Suprapubic skin (tissue), 4 donors: ENCODE measurements at places on chromosomes 1 and 21.

DNA sequence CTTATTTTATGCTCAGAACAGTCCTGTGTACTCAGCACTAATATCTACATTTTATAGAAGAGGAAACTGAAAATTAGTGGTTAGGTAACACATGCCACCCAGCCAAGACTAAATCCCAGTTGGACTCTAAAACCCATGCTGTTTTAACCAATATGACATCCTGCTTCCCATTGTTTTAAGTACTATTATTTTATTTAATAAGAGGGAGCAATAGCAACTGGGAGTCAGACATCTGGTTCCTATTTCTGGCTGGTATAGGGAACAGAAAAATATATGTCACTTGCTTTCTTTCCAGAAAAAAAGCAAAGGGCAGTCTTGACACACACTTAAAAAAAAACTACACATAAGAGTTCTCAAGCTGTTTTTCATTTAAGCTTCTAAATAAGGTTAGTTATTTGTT, 11.9 kb downstream of the KLHL12 start:
- no peak for DNase-seq
- no peaks in the 10 kb centered on the region for H3K4me1 ChIP-seq
- H3K27me3 ChIP-seq = no peaks in the 10 kb centered on the region
- no peak overlapping the region for H3K4me3 ChIP-seq

- no peak for DNase-seq
- H3K36me3 ChIP-seq = peaks cover 7% of the 10 kb centered on the region
- H3K4me1 ChIP-seq = peaks cover 52% of the 10 kb centered on the region
- no peak overlapping the region for H3K4me3 ChIP-seq
Measured at GRCh38 chr1:23101887-23102286, 66.8 kb downstream of the LUZP1 start.

GRCh38 chr1:150560576-150561253, 11.5 kb downstream of the ADAMTSL4 start:
- H3K36me3 ChIP-seq = peaks cover 19% of the 10 kb centered on the region
- peak overlapping the region; percentile 57 for H3K4me3 ChIP-seq
- H3K4me1 ChIP-seq = peaks cover 70% of the 10 kb centered on the region
- H3K27ac ChIP-seq = peak overlapping the region; percentile 100

DNA sequence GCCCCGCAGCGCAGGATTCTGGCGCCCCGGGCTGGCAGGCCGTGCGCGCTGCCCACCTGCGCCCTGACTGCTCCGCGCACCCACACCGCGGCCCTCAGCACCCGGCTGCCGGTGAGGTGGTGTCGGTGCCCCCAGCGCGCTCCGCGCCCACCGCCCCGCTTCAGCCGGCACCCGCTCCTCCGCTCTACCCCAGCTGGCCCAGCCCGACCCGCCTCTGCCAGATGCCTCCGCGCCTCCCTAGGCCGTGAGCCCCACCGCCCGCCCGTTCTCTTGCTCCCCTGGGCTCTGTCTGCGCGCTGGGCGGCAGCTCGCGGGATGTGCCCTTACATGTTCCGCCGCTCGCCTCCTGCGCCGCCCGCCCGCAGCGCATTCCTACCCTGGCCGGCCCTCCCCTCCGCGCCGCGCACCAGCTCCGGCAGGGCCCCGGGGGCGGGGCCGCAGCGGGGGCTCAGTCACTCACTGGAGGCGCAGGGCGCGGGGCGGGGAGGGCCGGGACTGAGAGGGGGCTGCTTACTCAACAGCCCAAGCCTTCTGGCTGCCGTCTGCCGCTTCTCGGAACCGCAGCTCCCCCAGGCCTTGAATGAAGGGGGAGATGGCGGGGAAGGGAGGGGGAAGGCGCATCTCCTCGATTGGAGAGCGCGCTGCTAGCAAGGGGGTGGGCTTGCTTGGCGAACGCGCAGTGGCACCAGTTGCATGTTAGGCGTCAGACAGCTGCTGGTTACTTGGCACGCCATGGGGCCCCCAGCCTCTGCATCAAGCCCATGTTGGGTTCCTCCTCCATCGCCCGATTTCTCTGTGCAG, at the start of gene PHLDA3:
Gene PHLDA3 (minus strand): TSS at position 345 of the 801 bp plus-strand sequence. CDS start 402 bp downstream, outside the sequence.
- no peaks in the 10 kb centered on the region for H3K27me3 ChIP-seq
- peaks cover 20% of the 10 kb centered on the region for H3K36me3 ChIP-seq
- DNase-seq = peak; percentile 95
- H3K27ac ChIP-seq = peak within 1 kb of the TSS; percentile 96
- peak within 1 kb of the TSS; percentile 89 for H3K4me3 ChIP-seq

GRCh38 chr1:200153277-200154055, 126.0 kb downstream of the NR5A2 start:
- no peaks in the 10 kb centered on the region for H3K27me3 ChIP-seq
- no peak for DNase-seq
- no peak overlapping the region for H3K4me3 ChIP-seq
- no peaks in the 10 kb centered on the region for H3K4me1 ChIP-seq
- H3K27ac ChIP-seq = no peak overlapping the region

GRCh38 chr1:6239950-6240768, 3.8 kb upstream of the HES3 start:
- no peaks in the 10 kb centered on the region for H3K36me3 ChIP-seq
- H3K27ac ChIP-seq = no peak overlapping the region
- DNase-seq = no peak
- H3K27me3 ChIP-seq = peaks cover 61% of the 10 kb centered on the region
- H3K4me1 ChIP-seq = peaks cover 27% of the 10 kb centered on the region

GRCh38 chr1:92538048-92538412, 51.3 kb upstream of the GFI1 start:
- H3K4me1 ChIP-seq = peaks cover 6% of the 10 kb centered on the region
- no peak overlapping the region for H3K27ac ChIP-seq
- no peaks in the 10 kb centered on the region for H3K36me3 ChIP-seq
- no peak overlapping the region for H3K4me3 ChIP-seq

GRCh38 chr1:18332576-18332975, 148.2 kb upstream of the KLHDC7A start:
- no peak for DNase-seq
- H3K4me1 ChIP-seq = no peaks in the 10 kb centered on the region
- peaks cover 32% of the 10 kb centered on the region for H3K27me3 ChIP-seq
- H3K36me3 ChIP-seq = no peaks in the 10 kb centered on the region
- H3K4me3 ChIP-seq = no peak overlapping the region
